Left renal cortex interstitium (tissue), 4 donors: ENCODE measurements at places on chromosomes 4 and X. TPM values are rescaled to one million over a fixed set of nuclear protein-coding genes. Genes with fewer than 3 reads are reported as not detected.

Gene STBD1
- polyA plus RNA-seq, result 2.2 TPM

DNA sequence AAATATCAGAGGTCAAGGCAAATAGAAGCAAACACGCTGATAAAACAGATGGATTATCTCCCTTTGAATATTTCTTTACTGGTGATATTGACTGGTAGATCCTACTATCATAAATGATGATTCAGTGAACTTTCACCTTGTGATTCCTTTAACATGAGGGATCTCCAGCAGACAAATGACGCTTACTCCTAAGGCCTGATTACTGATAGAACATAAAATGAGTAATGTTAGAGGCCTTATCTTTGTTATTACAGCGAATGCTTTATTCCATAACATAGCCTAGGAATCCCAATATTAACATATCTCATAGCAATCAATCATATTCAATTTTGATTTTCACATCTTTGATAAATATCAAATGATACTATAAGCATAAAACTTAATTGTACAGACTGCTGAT is 152.3 kb downstream of the SLC10A7 start:
- no peak for DNase-seq

GRCh38 chr4:139808381-139808807 is 142.8 kb downstream of the MGST2 start:
- DNase-seq, result no peak

DNA sequence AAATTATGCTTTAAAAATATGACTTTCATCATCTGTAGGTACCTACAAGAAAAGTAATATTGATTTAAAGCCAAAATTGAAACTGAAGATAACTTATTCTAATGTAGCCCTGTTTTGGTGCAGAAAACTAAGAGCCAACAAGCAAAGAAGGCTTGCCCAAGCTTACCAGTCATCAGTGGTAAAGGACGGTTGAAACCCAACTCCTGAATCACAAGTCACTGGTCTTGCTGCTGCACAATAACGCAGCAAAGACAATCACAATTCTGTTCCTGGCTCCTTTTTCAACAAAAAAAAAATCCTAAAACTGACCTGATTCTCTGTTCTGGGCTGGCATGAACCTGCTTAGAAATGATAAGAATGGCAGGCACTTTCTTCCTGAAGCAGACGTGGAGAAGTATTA is 34.5 kb downstream of the WDFY3 start:
- DNase-seq, result no peak

DNA sequence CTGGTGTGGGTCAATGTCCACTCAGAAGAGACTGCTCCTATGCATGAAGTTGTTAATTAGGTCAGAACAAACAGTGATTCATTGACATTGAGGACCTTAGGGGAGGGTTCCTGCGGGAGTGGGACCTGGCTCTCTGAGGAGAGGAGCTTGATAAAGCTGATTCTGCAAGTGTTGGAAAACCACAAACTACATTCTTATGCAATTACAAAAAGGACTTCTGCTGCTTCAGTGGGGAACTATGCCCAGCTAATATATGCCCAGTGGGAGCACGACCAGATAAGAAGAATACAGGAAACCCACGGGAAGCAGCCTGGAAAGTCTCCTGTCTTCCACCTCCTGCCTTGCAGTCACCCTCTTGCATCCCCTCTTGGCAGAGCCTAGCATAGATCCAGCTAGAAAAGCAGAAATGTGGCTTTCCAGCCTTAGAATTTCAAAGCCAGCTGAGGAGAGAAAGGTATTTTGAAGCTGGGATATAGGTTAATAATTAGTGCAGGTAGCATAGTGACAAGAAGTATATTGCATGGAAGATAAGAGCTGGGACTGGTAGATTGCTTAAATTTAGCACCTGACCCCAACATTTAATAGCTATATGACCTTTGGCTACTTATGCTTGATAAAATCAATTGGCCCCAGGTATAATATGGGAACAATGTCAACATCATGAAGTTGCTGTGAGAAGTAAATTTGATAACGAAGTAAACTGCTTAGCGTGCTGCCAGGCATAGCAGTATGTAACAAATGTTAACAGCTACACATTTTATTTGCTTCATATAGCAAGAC is 34.9 kb upstream of the UGT8 start:
- DNase-seq, result no peak

Gene GPR173
- polyA plus RNA-seq, result 28.6 TPM

- no peak for DNase-seq
These were observed 29.1 kb downstream of the NELFA start for GRCh38 chr4:1979477-1980196.

DNA sequence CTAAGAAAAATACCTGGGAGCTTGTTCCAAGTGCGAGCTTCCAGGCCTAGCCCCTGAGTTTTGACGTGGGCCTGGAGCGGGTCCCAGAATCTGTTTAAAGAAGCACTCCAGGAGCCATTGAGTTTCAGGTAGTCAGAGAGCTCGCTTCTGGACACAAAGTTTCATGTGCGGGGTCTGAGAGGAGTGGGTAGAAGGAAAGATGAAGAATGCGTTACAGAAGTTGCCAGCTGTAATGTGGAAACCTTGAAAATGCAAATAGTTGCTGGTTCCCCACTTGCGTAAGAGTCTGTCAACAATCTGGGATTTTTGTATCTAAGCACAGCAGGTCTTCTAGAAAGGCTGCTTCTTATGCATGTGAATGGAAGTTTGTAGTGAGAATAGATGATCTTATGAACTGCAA is 77.5 kb upstream of the CLCN4 start:
- no peak for DNase-seq

Gene PCDH10
- 7.5 TPM for polyA plus RNA-seq

DNA sequence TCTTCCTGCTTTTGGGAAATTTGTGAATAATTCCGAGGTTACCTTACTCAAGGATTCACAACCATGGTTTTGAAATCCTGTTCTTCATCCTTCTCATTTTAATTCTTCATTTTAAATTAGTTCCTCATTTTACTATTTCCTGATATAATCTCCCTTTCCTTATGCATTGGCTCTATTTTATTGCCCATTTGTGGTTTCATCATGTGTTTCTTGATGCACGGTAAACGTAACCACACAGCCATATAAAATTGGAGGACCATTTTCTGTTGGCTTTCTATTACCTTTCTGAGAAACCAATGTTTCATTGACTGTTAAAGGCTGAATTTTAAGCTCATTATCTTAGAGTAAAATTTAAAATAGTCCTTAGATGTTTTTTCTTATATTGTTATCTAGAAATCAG is 100.3 kb upstream of the NDST4 start:
- no peak for DNase-seq

Gene MAGEC2
- polyA plus RNA-seq, result not detected

Gene ZNF674
- polyA plus RNA-seq, result 8.6 TPM

DNA sequence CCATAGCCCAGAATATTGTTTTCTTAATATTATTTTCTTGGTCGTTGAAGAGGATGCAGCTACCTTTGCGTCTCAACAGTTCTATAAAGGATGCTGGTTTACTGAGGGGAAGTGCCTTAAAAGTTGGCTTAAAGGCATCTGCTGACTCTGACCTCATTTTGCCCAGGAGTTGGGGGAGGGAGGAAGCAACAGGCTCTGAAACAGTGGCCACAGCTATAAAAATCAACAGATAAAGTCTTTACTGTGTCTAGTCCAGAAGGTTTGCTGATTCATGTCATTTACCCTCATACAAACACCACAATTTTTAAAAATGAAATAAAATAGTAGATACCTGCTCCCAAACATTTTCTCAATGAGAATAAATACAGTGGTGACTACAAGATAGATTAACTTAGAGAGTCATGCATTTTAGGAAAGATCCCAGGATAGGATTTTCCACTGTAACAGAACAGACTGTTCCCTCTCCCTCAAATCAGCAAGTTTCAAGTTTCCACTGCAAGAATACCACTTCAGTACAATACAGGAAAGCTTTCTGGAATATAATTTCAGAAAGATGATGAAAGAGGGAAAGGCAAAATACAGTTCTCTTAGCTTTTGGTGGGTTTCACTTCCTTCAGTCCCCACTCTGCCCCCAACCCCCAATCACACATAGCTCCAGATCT is 1.9 kb downstream of the PHKA1 start:
- no peak for DNase-seq

Gene TMPRSS11F
- polyA plus RNA-seq, result not detected

DNA sequence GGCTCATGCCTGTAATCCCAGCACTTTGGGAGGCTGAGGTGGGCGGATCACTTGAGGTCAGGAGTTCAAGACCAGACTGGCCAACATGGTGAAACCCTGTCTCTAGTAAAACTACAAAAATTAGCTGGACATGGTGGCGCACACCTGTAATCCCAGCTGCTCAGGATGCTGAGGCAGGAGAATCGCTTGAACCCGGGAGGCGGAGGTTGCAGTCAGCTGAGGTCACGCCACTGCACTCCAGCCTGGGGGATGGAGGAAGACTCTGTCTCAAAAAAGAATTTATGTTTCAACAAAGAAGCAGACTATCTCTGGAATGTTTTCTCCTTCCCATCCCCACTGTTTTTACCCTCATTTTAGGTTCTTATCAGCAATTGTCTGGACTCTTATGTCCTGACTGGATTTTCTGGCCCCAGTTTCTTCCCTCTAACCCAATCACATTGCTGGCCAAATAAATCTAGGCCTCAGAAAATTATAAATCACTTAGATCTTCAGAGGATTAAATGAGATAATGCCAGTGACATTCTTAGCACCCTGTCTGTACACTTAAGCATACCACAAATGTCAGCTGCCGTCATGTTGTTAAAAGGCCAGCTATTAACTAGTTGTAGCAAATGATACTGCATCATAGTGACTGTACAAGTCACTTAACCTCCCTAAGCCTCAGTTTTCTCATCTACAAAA is 44.9 kb upstream of the PRSS48 start:
- no peak for DNase-seq

DNA sequence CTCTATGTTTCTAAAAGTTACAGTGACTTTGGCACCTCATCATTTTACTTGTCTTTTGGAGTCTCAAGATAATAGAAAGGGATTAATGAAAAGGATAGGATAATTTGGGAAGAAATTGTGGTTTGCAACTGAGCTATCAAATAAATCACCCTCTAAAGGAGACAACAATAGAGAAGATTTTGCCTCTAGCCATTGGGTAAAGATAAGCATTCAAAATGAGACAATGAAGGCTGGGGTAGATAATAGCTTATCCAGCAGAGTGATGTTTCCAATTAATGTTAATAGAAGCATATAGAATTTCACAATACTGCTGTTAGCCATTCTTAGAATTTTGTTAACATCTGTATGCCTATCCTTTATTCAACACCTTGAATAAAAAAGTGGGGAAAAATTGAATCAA is 1177.6 kb downstream of the ADGRL3 start:
- DNase-seq, result no peak

Gene ADGRG4
- not detected for polyA plus RNA-seq

DNA sequence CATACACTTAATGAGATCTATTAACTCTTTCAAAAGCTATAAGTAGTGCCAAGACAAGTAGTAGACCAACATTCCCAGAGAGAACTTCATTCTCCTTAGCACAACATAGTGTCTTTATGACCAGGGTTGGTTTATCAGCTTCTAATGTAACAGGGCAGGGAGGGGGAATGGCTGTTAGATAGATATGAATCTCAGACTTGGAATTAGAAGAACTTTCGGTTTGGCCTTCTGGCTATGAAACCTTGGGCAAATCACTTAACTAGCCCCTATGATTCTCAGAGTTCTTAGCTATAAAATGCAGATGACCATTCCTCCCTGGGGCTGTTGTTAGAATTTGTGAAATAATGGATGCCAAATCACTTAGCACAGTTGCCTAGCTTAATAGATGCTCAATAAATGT is 132.2 kb downstream of the SLC10A7 start:
- DNase-seq, result no peak

GRCh38 chr4:90181644-90182043 is 54.5 kb downstream of the CCSER1 start:
- DNase-seq, result no peak

Gene HSFX4
- 0.16 TPM for polyA plus RNA-seq

Gene CXCR3
- 0.09 TPM for polyA plus RNA-seq

- DNase-seq, result no peak
These were observed 8.1 kb upstream of the GPR119 start for GRCh38 chrX:130393451-130394074.

Gene C4orf33
- 8.7 TPM for polyA plus RNA-seq

GRCh38 chr4:165327211-165328100 is at the start of gene MSMO1:
TSS of gene MSMO1 (plus strand) at chr4:165327669. CDS start at chr4:165333371, 5,702 bp downstream.
- peak; percentile 97 for DNase-seq

GRCh38 chr4:86961605-86962295 is 26.9 kb downstream of the AFF1 start:
- no peak for DNase-seq
